ENCODE measurements at places on chromosomes 1 and 21.

DNA sequence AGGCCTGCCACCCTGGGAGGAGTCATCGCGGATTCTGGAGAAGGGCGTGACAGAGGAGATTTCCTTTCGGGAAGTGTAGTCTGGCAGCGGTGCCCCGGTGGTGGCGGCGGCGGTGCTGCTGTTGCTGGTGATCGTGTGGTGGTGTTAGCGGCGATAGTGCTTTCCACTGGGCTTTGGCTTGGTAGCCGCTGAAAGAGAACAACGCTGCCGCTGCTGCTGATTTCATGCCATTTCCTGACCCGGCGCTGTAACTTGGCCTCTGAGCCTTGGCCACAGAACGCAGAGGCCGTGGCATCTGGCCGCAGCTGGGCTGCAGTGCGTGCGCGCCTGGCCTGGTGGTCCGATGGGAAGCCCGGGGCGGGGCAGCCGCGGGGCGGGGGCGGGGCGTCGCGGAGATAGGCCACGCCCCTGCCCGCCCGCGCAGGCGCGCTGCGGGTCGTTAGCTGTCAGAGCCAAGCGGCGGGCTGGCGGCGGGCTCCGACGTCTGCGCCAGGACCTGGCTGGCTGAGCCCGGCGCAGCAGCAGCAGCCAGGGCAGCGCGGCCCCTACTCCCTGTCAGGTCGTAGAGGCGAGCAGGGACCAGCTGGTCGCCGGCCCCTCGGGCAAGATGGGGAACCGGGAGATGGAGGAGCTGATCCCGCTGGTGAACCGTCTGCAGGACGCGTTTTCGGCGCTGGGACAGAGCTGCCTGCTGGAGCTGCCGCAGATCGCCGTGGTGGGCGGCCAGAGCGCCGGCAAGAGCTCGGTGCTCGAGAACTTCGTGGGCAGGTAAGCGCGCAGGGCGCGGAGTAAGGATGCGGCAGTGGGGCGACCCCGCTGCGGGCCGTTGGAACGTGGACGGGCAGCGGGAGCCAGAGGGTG lies at the start of gene DNM3:
DNM3 (plus strand) TSS at position 449 of the 861 bp plus-strand sequence; CDS start at position 608, 159 bp downstream.
- peak within 1 kb of the TSS; percentile 75 for H3K27ac ChIP-seq
- no peaks in the 10 kb centered on the region for H3K27me3 ChIP-seq
- no peaks in the 10 kb centered on the region for H3K4me1 ChIP-seq
- H3K36me3 ChIP-seq: no peaks in the 10 kb centered on the region
- H3K4me3 ChIP-seq: peak within 1 kb of the TSS; percentile 83

- no peaks in the 10 kb centered on the region for H3K27me3 ChIP-seq
- H3K36me3 ChIP-seq: no peaks in the 10 kb centered on the region
- H3K4me3 ChIP-seq: no peak overlapping the region
- no peak overlapping the region for H3K27ac ChIP-seq
- H3K4me1 ChIP-seq: no peaks in the 10 kb centered on the region
Observed at GRCh38 chr1:199184180-199184579, 545.3 kb downstream of the PTPRC start.

DNA sequence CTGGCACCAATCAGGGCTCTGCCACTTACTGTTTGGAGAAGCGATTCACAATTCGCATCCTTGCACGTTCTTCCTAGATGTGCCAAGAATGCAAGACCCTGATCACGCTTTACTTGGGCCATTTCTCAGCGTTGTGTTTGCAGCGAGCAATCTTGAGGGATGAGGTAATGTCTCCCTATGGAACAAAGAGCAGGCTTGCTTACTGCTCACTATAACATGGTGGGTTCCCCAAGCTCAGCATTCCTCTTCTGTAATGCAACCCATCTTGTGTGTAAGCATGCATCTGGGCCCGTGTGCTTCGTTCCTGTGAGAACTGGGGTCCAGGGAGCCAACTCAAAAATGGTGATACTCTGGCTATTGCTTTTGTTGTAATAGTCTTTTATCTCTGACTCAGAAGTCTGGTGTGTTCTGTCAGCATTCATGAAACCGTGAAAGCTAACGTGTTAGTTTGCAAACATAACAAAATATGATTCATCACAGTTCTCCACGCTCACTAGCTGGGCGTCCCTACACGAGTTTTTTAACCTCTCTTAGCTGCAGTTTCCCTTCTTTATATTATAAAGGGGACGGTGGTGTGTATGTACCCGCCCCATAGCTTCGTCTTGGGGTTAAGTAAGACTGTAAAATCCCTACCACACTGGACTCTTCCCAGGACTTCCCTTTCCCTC lies 33.3 kb downstream of the DNTTIP2 start:
- no peak for DNase-seq
- H3K4me3 ChIP-seq: peak overlapping the region; percentile 94
- H3K36me3 ChIP-seq: no peaks in the 10 kb centered on the region
- peak overlapping the region; percentile 99 for H3K27ac ChIP-seq
- no peaks in the 10 kb centered on the region for H3K27me3 ChIP-seq
- peaks cover 40% of the 10 kb centered on the region for H3K4me1 ChIP-seq

DNA sequence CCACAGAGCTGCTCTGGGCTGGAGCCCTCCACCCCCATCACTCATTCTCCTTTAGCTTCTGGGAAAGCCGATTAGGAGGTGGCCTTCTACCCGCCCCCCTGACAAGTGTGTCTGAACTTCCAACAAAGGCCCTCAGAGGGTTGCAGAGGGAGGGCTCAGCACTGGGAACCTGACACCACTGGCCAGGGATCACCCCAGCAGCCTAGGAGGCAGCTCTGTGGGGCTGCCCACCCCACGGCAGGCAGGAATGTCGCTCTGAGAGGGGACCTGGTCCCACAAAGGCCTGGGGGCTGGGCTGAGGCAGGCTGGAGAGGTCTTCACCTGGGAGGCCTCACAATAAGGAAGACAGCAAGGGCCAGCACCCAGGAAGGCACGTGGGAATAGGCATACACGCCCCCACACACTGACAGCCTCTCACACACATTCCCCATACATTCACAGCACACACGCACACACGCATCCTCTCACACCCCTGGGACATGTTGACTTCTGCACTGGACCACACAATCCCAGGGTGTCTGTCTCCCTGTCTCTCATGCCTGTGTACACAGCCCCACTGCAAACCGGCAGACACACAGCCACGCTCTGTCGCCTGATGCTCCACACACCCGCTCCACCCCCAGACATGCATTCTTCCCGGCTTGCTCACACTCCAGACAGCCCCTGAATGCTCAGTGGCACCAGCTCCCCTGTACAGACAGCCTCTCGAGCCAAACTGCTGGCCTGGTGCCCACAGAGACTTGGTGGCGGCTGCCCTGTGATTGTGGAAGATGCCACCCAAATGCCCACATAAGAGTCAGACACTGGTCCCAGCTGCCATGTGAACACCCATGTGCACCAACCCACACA lies 30.7 kb downstream of the DMBX1 start:
- no peaks in the 10 kb centered on the region for H3K27me3 ChIP-seq
- H3K27ac ChIP-seq: no peak overlapping the region
- no peaks in the 10 kb centered on the region for H3K4me1 ChIP-seq
- no peak overlapping the region for H3K4me3 ChIP-seq
- no peaks in the 10 kb centered on the region for H3K36me3 ChIP-seq

GRCh38 chr1:115314092-115314491 lies 24.0 kb downstream of the NGF start:
- no peak for DNase-seq
- H3K36me3 ChIP-seq: no peaks in the 10 kb centered on the region

GRCh38 chr1:161978011-161978790 lies 45.5 kb downstream of the OLFML2B start:
- H3K4me3 ChIP-seq: no peak overlapping the region
- DNase-seq: no peak
- H3K36me3 ChIP-seq: peaks cover 22% of the 10 kb centered on the region
- no peaks in the 10 kb centered on the region for H3K4me1 ChIP-seq
- no peak overlapping the region for H3K27ac ChIP-seq

DNA sequence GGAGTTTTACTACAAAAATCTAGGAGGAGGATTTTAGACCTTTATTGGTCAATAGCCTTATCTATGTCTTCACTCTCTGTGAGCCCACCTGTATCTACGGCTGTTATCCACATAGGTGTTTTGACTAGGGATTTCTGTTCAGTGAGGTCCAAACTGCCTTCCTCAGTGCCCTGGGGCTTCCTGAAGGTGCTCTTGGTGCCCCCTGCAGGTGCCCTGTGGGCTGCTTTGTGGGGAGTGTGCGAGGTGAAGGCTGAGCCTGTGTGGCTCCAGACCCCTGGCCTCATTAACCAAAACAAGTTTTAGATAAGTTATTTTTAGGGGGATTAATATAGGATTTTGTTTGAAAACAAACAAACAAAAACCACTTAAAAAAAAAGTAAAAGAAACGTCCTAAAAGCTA lies 122.5 kb downstream of the KIF26B start:
- H3K27me3 ChIP-seq: no peaks in the 10 kb centered on the region
- no peaks in the 10 kb centered on the region for H3K4me1 ChIP-seq
- no peak overlapping the region for H3K4me3 ChIP-seq
- H3K36me3 ChIP-seq: no peaks in the 10 kb centered on the region
- H3K27ac ChIP-seq: no peak overlapping the region

DNA sequence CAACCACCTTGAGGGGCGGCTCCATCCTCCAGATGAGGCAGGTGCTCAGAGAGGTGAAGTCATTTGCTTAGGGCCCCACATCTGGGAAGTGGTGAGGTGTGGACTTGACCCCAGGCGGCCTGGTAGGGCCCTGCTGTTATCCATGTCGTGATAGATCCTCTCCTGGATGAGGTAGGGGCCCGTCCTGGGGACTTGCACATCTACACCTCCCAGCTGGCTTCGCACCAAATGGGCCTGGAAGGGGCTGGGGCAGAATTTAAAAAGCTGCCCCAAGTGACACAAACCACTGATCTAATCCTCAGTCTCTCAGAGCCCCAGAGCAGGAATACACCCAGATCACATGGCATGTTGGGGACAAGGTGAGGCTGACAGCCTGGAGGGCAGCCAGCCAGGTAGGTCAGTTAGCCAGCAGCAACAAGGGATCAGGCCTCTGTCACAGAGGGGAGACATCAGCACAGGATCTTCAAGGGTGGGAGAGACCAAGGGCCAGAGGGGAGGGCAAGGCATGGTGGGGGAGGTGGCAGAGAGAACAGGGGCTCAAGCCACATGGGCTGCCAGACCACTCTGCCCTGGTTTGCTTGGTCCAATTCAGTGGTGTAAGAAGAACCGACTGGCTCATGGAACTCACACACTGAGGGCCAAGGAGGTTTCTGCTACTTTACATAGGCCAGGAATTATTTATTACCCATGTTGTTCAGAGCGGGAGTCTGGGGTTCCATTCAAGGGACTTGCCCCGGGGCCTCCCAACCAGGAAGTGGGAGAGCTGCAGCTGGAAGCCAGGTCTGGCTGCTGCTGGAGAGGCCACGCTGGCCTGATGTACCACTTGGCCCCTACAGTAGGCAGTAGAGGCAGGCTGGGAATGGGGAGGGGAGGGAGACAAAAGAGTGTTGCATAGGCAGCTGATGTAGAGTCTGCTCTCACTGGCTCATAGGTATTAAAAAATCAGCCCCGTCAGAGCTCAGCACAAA lies 12.1 kb downstream of the LRP8 start:
- H3K27me3 ChIP-seq: no peaks in the 10 kb centered on the region
- no peak overlapping the region for H3K4me3 ChIP-seq
- no peaks in the 10 kb centered on the region for H3K4me1 ChIP-seq
- no peaks in the 10 kb centered on the region for H3K36me3 ChIP-seq

DNA sequence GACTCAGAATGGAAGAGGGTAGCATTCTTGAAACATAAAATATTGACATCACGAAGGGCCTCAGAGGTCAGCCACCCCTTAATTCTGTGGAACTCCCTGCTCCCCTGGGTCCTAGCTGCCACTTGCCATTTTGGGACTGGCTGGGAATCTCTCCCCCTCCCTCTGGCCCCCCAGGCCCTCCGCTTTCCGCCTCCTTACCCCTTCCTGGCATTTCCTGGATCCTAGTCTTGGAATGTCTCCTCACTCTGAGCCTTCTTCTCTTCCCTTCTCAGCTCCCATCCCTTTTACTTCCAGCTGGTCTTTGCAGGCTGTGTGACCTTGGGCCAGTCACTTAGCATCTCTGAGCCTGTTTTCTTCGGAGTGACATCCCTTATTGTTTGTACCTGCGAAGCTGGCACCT lies 4.5 kb downstream of the PADI1 start:
- no peaks in the 10 kb centered on the region for H3K36me3 ChIP-seq
- H3K4me3 ChIP-seq: no peak overlapping the region
- DNase-seq: no peak
- H3K4me1 ChIP-seq: no peaks in the 10 kb centered on the region

GRCh38 chr21:40067751-40068150 lies 200.5 kb downstream of the PCP4 start:
- no peaks in the 10 kb centered on the region for H3K36me3 ChIP-seq
- no peak overlapping the region for H3K4me3 ChIP-seq
- H3K4me1 ChIP-seq: no peaks in the 10 kb centered on the region
- no peak overlapping the region for H3K27ac ChIP-seq
- DNase-seq: no peak
- H3K27me3 ChIP-seq: no peaks in the 10 kb centered on the region

GRCh38 chr21:42141643-42142042 lies 70.5 kb downstream of the UMODL1 start:
- no peaks in the 10 kb centered on the region for H3K4me1 ChIP-seq
- H3K36me3 ChIP-seq: no peaks in the 10 kb centered on the region
- no peak overlapping the region for H3K27ac ChIP-seq

GRCh38 chr1:225554216-225554812 lies 98.6 kb downstream of the ENAH start:
- H3K36me3 ChIP-seq: peaks cover 14% of the 10 kb centered on the region
- no peak for DNase-seq
- H3K27ac ChIP-seq: no peak overlapping the region
- H3K27me3 ChIP-seq: no peaks in the 10 kb centered on the region
- H3K4me3 ChIP-seq: no peak overlapping the region
- no peaks in the 10 kb centered on the region for H3K4me1 ChIP-seq

- no peaks in the 10 kb centered on the region for H3K4me1 ChIP-seq
- H3K27me3 ChIP-seq: no peaks in the 10 kb centered on the region
- no peaks in the 10 kb centered on the region for H3K36me3 ChIP-seq
- no peak overlapping the region for H3K4me3 ChIP-seq
- no peak for DNase-seq
Observed at GRCh38 chr1:248136811-248137210, 8.1 kb upstream of the OR2M5 start.

DNA sequence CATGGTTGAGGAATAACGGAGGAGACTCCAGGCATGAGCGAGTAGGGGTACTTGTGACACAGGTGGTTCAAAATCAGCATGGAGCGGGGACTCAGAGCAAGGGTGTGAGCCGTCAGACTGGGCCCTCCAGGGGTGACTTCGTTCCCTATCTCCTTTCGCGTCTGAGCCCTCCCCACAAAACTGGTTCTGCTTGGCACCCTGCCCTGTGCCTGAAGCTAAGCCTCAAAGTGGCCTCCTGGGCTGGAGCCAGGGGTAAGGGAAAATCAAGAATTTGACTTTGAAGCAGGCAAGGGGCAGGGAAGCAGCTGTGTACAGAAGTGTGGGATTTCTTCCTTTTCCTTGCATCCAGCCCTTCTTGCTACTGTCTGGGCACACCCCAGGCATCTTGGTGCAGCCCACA lies 331.5 kb upstream of the AJAP1 start:
- no peak for DNase-seq
- no peaks in the 10 kb centered on the region for H3K27me3 ChIP-seq
- no peaks in the 10 kb centered on the region for H3K4me1 ChIP-seq
- no peaks in the 10 kb centered on the region for H3K36me3 ChIP-seq
- H3K27ac ChIP-seq: no peak overlapping the region

DNA sequence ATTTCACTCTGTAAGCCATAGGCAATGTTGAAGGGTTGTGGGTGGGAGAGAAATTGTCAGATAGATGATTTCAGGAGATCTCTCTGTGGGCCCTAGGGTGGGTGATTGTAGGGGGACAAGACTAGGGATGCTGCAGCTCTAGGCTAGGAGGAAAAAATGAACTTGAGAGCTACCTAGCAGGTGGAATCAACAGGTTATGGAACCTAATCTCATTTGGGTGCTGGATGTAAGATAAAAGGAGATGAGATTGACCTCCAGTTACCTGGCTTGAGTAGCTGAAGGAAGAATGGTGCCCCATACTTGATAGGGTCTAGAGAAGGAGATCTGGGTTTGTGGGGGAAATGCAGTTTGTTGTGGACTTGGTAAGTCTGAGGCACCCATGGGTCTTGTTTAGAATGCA lies 396.5 kb downstream of the RRAGC start:
- H3K27me3 ChIP-seq: no peaks in the 10 kb centered on the region
- DNase-seq: no peak
- H3K4me1 ChIP-seq: no peaks in the 10 kb centered on the region
- H3K4me3 ChIP-seq: no peak overlapping the region
- no peaks in the 10 kb centered on the region for H3K36me3 ChIP-seq

Measured in tibial nerve (tissue), 4 donors.